ENCODE measurements at places on chromosomes 1 and 21.
A peak's percentile ranks its signal among the peaks of the same experiment; 100 is the strongest.

GRCh38 chr1:114345930-114346479 is 165.0 kb downstream of the TRIM33 start:
- DNase-seq: no peak

DNA sequence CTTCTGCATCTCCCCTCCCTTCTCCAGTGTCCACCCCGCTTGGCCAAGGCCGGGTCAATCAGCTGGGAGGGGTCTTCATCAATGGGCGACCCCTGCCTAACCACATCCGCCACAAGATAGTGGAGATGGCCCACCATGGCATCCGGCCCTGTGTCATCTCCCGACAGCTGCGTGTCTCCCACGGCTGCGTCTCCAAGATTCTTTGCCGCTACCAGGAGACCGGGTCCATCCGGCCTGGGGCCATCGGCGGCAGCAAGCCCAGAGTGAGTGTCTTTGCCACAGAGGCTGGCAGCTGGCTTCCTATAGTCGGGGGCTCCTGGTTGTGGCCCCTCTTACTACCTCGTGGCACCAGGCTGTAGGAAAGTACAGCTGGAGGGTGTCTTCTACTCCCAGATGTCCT is 3.6 kb downstream of the PAX7 start:
- DNase-seq: no peak

GRCh38 chr1:243731974-243732625 is 117.9 kb downstream of the AKT3 start:
- no peak for DNase-seq

DNA sequence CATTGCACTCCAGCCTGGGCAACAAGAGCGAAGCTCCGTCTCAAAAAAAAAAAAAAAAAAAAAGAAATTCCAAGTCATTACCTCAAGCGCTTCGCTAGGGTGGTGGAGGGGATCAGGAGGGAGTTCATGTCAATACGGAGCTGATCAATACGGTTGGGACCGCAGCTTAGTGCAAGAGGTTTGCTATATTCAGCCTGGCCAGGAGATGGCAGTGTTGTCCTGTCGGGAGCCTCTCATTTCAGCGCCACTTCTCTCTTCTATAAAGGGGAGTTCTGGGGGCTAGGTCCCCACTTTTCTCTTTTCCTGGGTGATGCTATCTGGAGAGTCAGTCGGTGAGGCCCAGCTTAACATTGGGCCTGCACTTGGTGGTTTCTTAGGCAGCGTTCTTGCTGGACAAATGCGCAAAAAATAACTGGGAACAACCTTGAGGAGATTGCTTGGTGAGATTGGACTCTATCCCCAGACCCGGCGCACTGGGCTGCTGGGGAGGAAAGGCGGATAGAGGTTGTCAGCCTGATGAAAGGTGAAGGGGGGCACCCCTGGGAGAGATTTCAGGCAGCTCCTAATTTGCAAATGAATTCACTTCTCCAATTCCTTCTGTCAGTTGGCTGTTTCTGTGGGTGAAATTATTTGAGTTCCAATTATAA is 40.4 kb downstream of the KIAA0040 start:
- no peak for DNase-seq

- DNase-seq: peak; percentile 32
Observed at GRCh38 chr1:19678493-19678892, 13.8 kb downstream of the HTR6 start.

GRCh38 chr1:67308136-67308535 is 463 bp downstream of the IL12RB2 start:
- DNase-seq: no peak

DNA sequence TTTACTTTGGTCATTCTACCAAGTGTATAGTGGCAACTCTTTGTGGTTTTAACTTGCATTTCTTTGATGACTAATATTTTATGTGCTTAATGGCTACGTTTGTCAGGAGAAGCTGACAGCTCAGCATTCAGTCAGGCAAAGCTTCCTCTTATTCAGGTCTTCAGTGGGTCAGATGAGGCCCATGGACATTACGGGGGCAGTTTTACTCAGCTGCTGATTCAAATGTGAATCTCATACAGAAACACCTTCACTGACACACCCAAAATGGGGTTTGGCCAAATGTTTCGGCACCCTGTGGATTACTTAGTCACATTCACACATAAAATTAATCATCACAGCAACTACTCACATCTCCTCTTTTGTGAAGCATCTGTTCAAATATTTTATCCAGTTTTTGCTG is 104.9 kb upstream of the PLD5 start:
- no peak for DNase-seq

- no peak for DNase-seq
Observed at GRCh38 chr1:208268541-208269337, 24.6 kb upstream of the PLXNA2 start.

- DNase-seq: no peak
Observed at GRCh38 chr21:41317063-41317392, 427 bp downstream of the FAM3B start.

- peak; percentile 91 for DNase-seq
Observed at GRCh38 chr1:226702957-226703831, 35.9 kb downstream of the ITPKB start.

DNA sequence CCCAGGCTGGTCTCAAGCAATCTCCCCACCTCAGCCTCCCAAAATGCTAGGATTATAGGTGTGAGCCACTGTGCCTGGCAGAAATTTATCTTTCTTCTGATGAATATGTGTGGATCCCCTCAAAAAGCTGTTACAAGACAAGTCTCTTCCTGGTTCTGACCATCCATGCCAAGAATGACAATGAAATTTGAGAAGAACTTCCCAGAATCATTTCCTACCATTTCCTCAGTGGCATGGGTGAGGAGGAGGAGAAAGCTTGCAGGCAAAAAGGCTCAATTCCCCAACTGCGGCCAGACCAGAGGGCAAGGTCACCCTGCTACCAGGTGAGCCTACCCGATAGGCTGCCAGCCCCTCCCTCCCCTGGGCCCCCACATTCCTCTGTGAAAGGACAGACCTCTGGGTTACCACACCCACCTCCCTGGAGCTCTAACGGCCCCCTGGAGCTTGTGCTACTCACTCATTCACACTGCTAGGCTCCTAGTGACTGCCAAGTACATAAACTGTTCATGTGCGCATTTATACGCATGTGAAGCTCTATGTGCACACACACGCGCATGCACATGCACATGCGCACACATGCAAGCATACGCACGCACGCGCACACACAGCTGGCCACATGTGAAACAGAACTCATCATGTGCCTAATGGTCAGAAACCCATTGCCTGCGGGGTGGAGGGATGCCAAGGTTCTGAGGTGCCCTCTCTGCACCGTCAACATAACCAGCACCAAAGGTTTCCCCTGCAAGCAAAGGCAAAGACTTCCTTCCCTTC is 17.0 kb downstream of the MRAP start:
- DNase-seq: no peak

DNA sequence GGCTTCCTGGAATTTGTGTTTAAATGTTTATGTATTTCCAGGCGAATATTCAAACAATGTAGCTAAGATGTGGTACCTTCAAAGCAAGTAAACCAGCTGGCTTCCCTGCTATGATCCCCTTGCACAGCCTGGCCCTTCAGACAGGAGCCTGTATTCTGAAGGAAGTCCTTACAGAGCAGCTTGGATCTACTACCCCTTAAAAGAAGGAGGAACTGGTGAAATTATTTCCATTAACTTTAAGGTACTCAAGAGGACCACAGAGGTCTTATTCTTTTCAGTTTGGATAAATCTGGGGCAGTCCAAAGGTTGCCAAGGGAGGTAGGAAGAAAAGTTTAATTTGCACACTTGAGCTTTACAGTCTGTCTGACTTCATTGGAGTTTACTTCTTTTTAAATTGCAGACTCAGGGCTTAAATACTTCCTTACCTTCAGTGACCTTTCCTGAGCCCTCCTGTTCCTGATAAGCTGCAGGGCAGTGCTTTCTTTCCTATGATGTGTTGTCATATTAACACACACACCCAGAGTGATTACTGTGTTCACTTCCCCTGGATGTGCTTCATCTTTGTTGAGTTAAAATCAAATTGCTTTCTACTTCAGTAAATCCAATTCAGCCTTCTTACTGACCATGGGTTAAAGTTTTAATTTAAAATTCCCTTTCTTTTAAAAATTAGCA is 40.5 kb downstream of the DISC1 start:
- no peak for DNase-seq

DNA sequence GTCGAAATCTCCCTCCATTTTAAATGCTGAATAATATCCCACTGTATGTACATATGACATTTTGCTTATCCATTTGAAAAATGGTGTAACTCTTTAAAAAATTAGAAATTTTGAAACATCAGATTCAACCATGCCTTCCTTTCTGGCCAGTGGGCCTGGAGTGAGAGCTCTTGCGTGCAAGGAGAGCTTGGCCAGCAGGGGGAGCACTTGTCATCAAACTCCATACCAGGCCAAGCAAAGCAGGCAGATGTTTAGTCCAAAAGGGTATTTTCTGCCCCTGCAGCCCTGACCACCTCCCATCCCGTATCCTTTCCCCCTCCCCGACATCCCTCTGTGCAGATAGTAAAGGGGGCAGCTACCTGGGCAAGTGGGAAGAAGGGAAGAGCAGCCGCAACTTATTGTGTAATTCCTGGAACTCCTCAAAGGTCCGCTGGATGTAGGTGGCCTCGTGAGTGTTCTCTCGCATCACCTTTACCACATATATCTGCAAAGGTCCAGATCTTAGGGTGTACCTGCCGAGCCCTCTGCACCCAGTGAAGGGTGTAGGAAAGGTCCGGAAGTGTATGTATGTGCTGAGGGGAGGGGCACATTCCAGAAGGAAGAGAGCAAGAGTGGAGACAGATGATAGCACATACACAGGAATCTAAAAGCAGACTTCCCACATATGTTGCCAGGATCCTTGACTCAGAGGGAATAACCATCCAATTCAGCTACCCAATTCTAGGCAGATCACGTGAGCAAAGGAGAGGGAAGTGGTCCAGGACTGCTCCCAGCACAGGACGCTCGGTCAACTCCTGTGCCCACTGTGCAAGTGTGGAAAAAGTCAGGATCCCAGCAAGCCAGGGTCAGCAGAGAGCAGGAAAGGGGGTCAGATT is 19.9 kb upstream of the PPP1R15B start:
- DNase-seq: peak; percentile 86

DNA sequence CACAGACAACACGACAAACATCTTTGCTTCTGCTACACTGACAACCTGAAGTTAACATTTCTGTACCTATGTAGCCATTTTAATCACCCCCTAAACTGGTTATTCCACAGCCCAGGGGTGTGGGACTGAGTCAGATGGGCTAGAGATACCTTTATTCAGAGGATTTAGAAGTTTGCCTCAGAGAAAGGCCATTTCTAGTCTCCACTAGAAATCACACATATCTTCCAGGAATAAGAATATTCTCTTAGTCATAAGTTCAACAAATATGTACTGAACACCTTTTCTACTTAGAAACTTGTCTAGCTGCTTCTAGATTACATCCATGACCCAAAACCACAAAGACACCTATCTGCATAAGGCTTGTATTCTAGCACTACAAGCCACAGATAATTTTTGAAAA is 38.8 kb downstream of the ERG start:
- DNase-seq: no peak

GRCh38 chr21:42941696-42942085 is 16.3 kb upstream of the ERVH48-1 start:
- no peak for DNase-seq

DNA sequence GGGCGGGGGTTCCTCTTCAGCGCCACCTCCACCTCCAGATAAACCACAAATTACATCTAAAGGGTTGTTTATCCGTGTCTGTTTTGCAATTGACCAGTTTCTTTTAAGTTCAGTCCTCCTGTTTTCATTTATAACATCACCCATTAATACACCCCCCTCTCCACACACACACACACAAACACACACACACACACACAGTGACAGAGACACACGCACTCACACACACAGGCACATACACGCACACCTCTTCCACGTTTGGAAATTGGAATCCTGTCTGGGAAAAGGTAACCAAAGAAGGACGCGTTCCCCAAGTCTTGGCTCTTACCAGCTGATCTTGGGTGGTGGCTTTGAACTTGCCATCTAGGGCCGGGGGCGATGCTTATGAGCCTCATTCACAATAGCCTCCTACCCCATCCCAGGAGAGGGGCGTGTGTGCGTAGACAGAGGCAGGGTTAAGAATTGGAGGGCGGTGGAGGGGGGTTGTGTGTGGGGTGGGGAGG is 442 bp upstream of the CSMD2 start:
- no peak for DNase-seq

DNA sequence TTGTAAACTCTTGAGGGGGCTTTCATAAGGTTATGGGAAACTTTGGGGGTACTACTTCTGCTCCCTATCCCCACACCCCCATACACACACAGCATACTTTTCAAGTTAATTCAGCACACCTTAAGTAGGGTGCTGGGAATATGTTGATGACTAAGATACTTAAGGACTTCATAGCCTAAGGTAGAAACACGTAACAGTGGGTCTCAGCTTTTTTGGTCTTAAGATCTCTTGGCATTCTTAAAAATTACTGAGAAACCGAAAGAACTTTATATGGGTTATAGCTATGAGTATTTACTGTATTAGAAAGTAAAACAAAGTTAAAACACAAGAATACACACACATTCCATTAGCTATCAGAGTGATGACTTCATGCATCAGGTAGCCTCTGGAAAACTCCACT is 2.1 kb downstream of the OTUD3 start:
- no peak for DNase-seq

DNA sequence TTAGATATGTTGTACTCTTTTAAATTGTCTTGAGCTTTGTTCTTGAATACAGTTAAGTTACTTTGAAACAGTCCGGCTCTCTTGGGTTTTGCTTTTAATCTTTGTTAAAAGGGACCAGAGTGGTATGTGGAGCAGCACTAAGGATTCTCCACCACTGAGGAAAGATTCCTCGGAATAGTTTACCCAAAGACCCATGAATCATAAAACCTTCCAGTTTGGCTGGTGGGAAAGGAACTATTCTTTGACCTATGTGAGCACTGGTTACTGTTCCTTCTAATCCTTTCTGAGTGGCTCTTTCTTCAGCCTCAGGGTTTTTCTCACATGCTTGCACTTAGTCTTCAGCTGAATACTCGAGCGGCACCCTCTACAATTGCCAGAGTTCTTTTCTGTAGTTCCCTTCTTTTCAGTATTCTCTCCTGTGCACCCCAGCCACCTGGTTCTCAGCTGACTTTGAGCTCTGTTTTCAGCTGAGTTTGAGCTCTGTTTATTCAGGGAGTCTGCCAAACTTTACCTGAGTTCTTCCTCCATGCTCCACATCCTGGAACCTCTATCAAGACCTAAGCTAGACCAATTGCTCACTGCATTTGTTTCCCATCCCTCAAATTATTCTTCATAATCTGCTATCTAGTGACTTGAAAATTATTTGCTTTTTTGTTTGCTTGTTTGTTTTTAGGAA is 253.8 kb upstream of the PLXNA2 start:
- DNase-seq: no peak

- DNase-seq: no peak
Observed at GRCh38 chr21:33586927-33587326, 1.6 kb downstream of the DONSON start.
